ENCODE measurements at places on chromosomes 3 and 15.

- no peak for DNase-seq
Measured at GRCh38 chr15:70579766-70580165, 183.6 kb downstream of the UACA start.

GRCh38 chr15:60917461-60918145, 311.5 kb downstream of the RORA start:
- no peak for DNase-seq

DNA sequence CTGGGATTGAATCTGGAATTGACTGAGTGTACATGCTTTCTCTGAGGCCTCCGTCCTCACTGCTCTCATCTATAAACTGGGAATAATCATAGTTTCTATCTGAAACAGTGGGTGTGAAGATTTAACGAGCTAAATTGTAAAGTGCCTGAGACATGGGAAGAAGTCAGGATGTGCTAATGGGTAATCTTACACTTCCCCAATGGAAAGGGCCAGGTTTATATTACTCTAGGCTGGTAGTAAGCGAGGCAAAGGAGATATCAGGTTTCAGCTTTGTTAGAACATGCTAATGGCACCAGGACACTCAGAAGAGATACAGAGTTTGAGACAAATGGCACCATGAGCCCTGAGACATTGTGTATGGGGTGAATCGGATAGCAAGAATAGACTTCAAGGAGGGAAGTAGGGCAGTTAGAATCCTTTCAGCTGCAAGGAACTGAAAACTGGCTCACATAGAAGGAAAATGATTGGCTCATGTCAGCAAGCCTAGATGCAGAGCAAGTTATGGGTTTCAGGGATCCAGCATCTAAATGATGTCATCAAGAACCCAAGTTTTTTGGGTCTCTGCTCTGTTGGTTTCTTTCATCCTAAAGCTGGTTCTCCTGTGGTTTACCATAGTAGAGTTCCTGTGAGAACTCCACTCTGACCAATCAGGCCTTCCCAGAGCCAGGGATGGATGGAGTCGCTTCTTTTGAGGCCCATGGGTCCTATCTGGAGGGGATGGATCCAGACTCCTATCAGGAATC, 21.8 kb downstream of the FLNB start:
- no peak for DNase-seq

GRCh38 chr3:101509811-101510210, 3.2 kb downstream of the SENP7 start:
- no peak for DNase-seq

GRCh38 chr3:89762405-89762804, 655.0 kb downstream of the EPHA3 start:
- DNase-seq = no peak

DNA sequence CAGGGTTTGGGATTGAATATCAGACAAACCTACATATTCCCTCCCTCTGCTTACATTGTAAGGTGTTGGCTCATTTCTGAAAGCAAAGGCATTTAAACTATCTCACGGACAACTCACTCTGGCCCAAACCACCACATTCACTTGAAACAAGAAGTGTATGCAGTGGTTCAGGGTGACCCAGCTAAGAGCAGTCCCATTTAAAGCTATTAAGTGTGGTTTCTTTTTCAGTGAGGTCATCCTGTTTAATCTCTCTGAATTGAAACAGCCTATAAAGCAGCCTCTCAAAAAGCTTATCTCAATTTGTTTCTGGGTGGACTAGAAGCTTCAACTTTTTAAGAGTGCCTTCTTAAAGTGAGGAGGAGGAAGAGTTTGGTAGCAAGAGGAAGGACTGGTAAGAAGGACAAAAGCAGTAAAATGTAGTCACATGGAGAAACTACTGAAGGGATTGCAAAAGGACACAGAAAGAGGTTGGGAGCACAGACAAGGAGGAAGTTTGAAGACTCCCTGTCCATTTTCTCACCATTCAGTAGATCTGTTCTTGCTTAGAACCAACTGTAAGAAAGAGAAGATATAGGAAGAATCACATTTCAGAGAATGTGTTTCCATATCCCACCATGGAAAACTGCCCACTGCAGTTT, 151.6 kb downstream of the TMCO5A start:
- DNase-seq = no peak

Data from Kasumi-1 (cell line).